Iris pigment epithelial cell (primary cell): ENCODE measurements at places on chromosomes 4 and X.

- DNase-seq = peak; percentile 53
Measured at GRCh38 chr4:8515316-8516060, 64.7 kb upstream of the GPR78 start.

- no peak for DNase-seq
Measured at GRCh38 chr4:15990570-15991285, 27.8 kb upstream of the FGFBP2 start.

GRCh38 chr4:89579771-89580170 lies 257.2 kb downstream of the SNCA start:
- peak; percentile 19 for DNase-seq

- DNase-seq = no peak
Measured at GRCh38 chr4:143109376-143109775, 75.3 kb upstream of the USP38 start.

DNA sequence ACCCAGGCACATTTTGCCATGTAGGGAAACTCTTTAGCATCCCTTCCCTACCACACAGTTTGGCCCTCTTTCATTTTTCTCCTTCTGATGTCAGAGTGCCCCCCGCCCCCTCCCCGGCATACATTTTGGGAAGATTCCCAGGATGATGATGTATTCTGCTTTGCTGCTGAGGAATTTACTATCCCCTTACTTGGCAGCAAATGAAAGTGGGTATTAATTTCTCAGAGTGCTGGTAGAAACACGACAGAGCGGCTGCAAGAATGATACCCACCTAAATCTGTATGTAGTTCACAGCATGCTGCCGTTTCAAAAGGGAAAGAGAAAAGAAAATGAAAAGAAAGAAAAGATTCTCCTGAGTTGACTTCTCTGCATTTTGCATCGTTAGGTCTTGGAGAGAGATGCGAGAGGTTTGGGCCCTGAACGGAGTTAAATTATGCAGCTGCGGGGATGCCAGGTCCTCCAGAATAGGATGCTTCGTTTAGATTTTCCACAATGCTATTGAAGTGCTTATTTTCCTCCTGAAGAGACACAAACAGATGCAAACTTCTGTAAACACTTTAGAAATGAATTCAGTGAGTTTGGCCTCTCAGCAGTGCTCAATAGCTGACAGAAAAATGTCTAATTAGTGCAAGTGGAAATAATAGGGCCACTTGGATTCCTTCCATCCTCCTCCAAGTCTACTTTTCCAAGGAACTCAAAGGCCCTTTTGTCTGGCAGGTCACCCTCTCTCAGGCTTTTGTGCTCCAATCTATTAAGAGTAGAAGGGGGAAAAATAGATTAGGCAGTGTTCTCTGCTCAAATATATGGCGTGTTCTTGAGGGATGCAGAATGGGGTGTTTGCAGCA lies 106.2 kb downstream of the ALPK1 start:
- DNase-seq = no peak

- no peak for DNase-seq
Measured at GRCh38 chr4:130600706-130601105, 1504.8 kb downstream of the C4orf33 start.

GRCh38 chrX:119826399-119826959 lies 26.3 kb downstream of the UPF3B start:
- peak; percentile 46 for DNase-seq

- DNase-seq = no peak
Measured at GRCh38 chrX:95721011-95721410, 963.6 kb upstream of the DIAPH2 start.

DNA sequence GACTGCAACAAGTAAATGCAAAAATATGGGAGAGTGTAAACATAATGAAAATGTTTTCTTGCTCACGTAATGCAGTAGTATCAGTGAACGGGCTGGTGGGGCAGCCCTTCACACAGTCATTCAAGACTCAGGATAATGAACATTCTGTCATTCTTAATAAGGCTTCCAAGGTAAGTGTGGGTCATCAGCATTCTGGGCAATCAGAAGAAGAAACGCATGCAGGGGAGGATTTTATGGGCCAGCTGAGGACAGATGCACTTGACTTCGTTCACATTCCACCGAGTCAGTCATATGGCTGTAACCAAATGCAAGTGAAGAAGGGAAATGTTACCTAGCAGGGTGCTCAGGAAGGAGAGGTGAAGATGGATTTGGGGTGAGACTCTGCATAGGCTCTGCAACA lies 68.0 kb upstream of the MAP9 start:
- no peak for DNase-seq

- DNase-seq = no peak
Measured at GRCh38 chrX:2450681-2451080, 50.1 kb downstream of the DHRSX start.
